ENCODE measurements at places on chromosomes 12 and 14. TPM values are rescaled to one million over a fixed set of nuclear protein-coding genes. Genes with fewer than 3 reads are reported as not detected.
A peak's percentile ranks its signal among the peaks of the same experiment; 100 is the strongest.

DNA sequence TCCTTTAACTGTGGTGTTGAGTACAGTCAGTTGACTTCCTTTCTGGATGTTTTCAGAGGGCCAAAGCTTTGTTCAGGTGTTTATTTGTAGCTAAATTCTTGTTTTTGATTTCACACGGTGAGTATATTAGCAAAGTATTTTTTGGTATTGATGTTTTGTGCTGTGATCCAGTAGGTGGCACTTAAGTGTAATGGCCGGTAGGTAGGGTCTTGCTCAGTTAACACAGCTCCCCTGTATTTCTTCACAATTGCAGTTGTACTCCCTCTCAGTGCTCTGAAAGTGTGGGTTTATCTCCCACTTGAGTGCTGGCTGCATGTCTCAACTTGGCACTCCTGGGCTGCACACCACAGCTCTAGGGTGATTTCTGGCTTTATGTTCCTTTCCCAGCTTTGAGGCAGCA lies 339.5 kb downstream of the AEBP2 start:
- no peak for DNase-seq

- DNase-seq: no peak
Measured at GRCh38 chr14:93084866-93085857, 30.6 kb downstream of the ITPK1 start.

ZNF84 gene
- polyA plus RNA-seq: 13.0 TPM

DNA sequence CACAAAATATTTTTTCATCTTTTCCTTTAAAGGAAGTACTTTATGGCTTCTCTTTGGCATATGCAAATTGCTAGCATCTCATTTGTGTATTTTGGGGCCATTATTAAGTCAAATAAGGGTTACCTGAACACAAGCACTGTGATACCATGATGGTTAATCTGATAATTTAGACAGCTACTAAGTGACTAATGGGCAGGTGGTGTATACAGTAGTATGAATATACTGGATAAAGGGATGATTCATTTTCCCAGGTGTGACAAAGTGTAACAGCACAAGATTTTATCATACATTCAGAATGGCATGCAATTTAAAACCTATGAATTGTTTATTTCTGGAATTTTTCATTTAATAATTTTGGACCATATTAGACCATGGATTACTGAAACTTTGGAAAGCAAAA lies 27.2 kb upstream of the ANO4 start:
- no peak for DNase-seq

SLC16A7 gene
- 40.2 TPM for polyA plus RNA-seq

APOLD1 gene
- 2.7 TPM for polyA plus RNA-seq

- DNase-seq: no peak
Measured at GRCh38 chr12:8722286-8722800, 24.6 kb downstream of the RIMKLB start.

DNA sequence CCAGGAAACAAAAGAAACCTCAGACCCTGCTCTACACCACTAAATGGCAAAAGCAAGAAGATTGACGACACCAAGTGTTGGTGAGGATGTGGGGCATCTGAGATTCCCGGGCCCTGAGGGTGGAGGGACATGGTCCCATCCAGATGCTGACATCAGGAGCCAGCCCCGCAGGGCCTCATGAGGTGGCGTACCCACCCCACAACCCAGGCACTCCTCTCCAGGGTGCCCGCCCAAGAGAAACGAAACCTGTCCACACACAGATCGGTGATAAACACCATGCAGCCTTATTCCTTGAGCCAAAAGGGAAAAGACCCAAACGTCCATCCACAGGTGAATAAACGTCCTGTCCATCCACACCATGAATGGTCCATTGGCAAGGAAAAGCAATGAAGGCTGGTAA lies 54.8 kb upstream of the C14orf180 start:
- DNase-seq: no peak

SLC17A8 gene
- not detected for polyA plus RNA-seq

DNA sequence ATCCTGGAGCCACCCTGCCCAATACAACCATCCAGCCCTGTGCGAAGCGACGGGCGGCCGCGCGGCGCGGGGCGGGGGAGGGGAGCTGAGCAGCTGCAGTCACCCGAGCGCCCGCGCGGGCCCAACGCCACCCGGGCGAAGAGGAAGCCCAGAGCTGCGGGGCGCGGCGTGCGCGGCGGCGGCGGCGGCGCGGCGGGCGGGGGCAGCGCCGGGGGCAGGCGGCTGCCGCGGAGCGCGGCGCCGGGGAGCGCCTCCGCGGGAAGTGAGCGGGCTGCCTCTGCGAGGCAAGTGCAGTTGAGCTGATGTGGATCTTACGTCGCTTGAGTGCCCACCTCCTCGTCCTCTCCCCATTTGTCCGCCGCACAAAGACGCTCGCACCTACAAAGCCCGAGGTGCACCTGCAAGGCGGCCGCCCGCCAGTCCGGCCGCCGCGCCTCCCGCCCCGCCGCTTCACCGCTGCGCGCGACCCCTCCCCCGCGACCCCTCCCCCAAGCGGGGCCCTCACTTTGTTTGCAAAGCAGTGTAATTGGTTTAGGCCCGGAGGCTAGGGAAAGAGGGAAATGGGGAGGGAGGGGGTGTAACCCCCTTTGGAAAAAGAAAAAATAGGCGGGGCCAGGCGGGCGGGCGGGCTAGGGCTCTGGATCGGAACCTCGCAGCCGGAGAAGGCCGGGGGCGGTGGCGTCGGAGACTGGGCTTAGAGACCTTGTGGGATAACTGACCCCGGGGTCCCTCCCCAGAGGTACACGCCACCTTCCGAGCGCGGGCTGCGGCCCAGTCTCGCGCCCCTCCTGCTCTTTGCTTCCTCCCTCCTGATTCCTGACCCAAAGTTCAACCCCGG lies at the start of the genes FOXA1 and TTC6:
Gene FOXA1, minus strand, starts transcription at position 279 of the 838 bp plus-strand sequence. Its CDS starts 277 bp downstream, at position 2.
Gene TTC6, plus strand, starts transcription at position 659 of the 838 bp plus-strand sequence. CDS start 26,436 bp downstream, outside the sequence.
- DNase-seq: no peak

- DNase-seq: peak; percentile 24
Measured at GRCh38 chr14:93984987-93985410, 8.6 kb upstream of the ASB2 start.

SAV1 gene
- 41.7 TPM for polyA plus RNA-seq

DNA sequence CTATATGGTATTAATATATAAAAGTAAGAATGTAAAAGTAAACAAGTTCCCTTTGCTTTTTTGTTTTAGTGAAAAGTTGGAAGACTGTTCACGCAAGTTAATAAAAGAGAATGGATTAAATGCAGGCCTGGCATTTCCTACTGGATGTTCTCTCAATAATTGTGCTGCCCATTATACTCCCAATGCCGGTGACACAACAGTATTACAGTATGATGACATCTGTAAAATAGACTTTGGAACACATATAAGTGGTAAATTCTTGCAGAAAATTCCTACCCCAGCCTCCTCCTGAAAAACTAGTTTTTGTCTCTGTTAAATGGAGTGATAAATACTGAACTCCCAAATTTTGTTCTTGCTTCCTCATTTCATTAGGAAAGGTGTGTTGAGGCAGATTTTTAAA lies 20.9 kb downstream of the METAP2 start:
- DNase-seq: no peak

CLEC6A gene
- polyA plus RNA-seq: not detected

GRCh38 chr14:62768753-62769152 lies 276.5 kb downstream of the KCNH5 start:
- no peak for DNase-seq

GRCh38 chr14:61627612-61628011 lies 67.7 kb upstream of the HIF1A start:
- no peak for DNase-seq

ENTPD5 gene
- polyA plus RNA-seq: 11.5 TPM

CPNE6 gene
- not detected for polyA plus RNA-seq

SOAT2 gene
- 0.12 TPM for polyA plus RNA-seq

KRT2 gene
- not detected for polyA plus RNA-seq

DNA sequence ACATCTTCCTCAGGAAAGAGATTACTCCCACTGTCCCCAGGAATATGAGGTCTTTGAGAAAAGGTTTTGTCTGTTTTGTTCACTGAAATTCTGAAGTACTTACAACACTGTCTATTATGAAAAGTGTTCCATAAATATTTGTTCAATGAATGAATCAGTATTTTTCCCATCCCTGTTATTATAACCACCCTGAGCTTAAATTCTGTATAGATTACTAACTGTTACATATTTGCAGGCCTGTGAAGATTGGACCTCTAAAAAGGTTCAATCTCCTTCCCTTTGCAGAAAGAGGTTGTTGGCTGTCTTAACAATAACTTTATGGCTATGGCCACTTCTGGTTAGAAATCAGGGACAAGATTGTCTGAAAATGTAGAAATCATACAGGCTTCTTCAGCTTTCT lies 174.5 kb upstream of the NPAS3 start:
- DNase-seq: peak; percentile 37

GRCh38 chr14:21227981-21228380 lies 41.3 kb downstream of the HNRNPC start:
- DNase-seq: no peak

DNA sequence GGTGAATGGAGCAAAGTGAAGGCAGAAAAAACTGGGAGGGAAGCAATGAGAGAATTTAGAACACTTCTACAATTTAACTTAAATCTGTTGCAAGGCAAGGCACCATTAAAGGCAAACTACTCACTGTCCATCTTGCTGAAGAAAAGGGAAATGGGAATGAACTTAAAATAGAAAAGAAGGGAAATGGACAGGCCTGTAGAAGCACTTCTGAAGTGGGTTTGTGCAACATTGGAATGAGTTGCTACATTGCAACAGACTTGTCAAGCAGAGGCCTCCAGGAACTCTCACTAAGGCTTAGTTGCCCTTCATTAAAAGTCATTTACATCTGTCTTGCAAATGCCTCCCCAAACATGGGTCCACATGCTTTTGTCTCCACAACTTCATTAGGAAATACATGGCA lies 13.7 kb upstream of the OR10AD1 start:
- DNase-seq: no peak

DNA sequence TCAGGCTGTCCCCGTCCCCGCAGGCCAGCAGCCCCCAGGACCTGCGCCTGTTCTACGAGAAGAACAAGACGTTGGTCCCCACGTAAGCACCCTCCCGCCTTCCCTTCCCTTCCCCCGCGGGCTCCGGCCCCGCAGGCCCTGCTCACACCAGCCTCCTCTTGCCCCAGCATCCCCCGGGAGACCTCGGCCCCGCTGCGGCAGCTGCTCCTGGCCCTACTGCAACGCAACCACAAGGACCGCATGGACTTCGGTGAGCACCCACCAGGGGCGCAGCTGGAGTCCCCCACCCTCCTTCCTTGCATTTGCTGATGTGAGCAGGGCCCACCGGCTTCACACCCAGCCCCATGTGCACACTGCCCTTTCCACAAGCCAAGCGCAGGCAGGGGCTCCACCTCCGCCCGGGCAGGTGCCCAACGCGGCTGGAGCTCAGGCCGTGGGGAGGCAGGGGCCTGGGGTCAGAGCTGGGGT lies 15.4 kb downstream of the ULK1 start:
- no peak for DNase-seq

GRCh38 chr14:68692916-68693771 lies 99.7 kb downstream of the ZFP36L1 start:
- peak; percentile 81 for DNase-seq

SLC22A17 gene
- polyA plus RNA-seq: 3.9 TPM

BMP4 gene
- 11.4 TPM for polyA plus RNA-seq

COX6A1 gene
- 427 TPM for polyA plus RNA-seq

EIF2S3B gene
- polyA plus RNA-seq: 0.42 TPM

- peak; percentile 21 for DNase-seq
Measured at GRCh38 chr14:73613046-73613383, 698 bp downstream of the ACOT6 start.

DNA sequence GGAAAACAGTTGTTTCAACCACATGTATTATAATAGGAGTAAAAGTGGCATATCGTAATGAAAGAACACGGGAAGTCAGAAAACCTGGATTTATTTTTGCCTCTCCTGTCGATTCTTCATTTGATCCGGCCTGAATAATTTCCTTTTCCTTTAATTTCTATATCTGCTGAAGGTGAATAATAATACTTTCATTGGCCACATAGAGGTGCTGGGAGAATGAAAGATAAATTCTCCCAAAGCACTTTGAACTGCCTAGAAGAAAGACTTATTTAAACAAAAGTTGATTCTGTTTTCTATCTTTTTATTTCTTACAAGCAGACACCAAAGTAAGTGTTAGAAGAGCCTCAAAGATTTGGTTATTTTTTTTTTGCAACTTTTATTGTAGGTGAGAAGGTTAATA lies 339.1 kb downstream of the RAD51B start:
- DNase-seq: no peak

DNA sequence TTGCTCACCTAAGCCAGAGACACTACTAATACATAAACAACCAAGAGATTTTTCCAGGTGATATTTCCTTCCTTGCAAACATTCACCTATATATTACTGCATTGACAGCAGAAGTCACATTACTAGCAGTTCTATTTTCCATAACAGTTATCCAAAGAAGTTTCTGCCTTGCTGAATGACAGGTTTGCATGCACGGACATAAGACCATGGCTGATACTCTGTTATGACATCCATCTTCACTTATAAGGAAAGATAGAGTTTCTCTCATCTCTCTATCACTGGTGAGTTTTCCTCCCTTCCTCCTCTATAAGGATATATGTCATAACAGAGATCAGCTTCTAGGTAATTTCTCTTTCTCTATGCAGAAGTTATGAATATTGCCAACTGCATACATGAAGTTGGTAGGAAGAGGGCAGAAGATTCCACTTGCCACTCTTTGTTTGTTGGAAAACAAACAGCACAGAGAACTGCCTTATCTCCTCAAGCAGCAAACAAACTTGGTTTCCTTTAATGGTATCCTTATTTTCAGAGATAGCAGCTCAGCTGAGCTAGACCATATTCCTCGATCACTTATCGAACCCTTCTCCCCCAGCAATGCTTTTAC lies 557.0 kb downstream of the VRK1 start:
- DNase-seq: no peak

MSI1 gene
- polyA plus RNA-seq: not detected

GLI1 gene
- 0.40 TPM for polyA plus RNA-seq

DNA sequence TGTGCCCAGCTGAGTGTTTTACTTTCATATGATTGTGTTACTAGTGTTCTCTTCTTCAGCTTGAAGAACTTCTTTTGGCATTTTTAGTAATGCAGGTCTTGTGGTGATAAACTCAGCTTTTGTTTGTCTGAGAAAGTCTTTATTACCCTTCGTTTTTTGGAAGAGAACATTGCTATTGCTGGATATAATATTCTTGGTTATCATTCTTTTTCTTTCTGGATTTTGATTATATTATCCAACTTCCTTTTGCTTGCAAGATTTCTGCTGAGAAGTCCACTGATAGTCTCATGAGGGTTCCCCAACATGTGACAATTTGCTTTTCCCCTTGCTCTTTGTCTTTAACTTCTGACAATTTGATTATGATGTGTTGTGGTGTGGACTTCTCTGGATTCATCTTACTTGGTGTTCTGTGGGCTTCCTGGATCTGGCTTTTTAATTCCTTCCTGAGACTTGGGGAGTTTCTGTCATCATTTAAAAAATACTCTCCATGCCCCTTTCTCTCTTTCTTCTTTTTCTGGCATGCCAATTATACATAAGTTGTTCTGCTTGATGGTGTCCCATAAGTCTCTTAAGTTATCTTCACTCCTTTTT lies 416.8 kb downstream of the CCDC91 start:
- no peak for DNase-seq

HCAR1 gene
- polyA plus RNA-seq: 0.43 TPM

Measured in fibroblast of lung (primary cell).